Activated CD4-positive, alpha-beta T cell treated with anti-CD3 and anti-CD28 coated beads, Interleukin-2, amount 50 U/mL, for 24 hours (primary cell): ENCODE measurements at places on chromosomes 2 and 18.

DNA sequence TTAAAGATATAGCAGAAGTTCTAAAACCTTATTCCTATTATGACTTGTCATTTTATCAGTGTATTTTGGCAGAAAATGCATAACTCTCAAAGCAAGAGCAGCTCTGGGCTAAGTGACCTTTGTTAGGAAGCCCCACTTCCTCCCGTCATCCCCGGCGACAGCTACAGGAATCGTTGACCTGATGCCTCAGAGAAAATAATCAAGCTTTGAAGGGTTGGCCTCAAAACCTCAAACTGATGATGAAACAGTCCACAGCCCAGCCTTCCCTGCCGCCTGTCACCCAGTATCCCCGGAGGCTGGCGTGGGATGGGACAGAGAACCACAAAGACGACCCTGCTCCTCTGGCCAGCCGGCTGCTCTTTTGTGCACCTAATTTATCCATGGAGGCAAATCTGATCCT is 65.3 kb downstream of the KCNF1 start:
- no peak for DNase-seq

DNA sequence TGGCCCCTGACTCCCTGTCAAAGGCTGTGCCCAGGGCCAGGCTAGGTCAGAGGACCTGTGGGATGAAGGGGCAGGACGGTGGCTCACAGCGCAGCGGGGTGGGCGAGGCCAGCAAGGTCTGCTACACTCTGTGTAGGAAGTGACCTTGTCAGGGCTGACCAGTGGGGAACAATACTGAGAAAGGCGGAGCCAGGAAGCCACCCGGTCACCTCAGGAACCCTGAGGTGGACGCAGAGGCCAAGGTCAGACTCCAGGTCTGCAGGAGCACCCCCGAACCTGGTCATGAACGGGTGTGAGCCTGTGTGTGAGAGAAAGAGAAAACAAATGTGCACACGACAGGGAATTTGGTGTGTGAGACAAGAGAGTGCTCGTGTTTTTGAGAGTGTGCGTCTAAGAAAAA is 72.3 kb downstream of the SMAD7 start:
- DNase-seq: no peak

DNA sequence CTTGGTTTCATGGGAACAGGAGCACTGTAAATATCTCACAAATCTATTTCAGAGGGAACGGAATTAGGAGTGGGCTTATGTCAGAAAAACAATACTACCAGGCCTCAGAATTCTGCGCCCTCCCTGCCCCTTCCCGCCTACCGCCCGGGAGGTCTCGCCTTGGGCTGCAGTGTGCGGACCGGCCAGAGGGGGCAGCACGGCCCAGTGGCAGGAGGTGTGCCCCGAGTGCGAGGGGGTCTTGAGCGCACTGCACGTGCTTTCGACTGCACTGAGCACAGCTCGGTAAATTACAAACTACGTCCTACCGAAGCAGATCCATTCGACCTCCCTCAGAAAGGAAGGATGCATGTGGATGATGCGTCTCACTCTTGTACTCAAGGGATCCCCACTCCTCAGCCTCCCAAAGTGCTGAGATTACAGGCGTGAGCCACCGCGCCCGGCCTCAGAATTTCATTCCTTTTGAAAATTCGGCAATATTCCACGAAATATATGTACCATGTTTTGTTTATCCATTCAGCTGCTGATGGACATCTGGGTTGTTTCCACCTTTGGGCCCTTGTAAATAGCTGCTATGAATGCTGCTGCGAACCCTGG is 297.0 kb downstream of the BCL2 start:
- no peak for DNase-seq

DNA sequence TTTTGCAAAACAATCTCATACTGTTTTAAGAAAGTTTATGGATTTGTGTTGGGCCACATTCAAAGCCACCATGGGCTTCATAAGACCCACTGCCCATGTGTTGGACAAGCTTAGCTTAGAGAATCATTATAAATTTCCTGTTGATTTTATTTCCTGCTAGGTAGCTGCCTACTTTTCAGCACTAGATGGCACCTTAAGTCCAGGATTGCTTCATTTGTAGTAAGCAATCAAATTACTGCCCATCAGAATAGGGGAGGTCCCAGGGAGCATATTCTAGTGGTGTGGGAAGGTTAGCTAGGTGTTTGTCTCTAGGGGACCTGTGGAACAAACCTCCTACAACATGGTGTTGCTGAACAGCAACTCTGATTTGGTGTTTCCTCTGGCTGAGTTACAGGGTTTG is 11.0 kb upstream of the DCDC2C start:
- DNase-seq: no peak

DNA sequence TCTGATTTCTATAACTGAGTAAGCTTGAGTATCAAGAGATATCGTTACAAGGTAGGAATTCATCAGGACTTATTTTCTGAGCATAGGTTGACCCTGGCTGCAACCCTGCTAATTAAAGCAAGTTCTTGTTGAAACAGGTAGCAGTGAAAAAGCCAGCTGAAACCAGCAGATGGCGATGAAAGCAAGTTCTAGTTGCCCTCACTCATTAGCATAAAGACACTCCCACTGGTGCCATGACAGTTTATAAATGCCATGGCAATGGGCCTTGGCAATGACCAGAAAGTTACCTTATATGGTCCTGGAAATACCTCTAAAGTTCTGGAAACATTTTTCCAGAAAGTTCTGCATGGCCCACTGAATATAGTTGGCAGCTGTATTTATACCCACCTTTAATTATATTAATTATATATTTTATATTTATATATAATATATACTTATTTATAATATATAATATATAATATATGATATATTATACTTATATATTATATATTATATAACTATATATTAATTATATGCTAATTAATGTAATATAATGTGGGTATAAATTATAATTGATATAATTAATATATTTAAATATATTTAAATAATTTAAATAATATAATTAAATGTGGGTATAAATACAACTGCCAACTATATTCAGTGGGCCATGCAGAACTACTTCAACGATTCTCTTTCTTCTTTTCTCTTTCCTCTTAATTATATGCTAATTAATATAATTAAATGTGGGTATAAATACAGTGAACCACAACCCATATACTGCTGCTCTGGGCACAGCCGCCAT is 188.0 kb downstream of the CDH7 start:
- no peak for DNase-seq

DNA sequence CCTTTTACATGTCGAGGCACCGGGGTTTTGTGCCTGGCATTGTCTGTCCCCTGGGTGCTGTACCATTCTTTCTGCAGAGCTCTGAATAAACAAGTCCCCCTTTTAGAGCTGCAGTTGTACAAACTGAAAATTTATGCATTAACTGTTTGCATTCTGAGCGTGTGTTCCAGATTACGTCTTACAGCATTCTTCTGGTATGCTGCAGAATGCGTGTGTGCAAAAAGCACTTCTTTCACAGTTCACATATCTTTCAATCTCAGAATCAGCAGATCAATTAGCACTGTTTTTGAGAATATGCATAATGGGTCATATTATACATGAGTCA is 27.5 kb downstream of the MEIS1 start:
- DNase-seq: no peak

DNA sequence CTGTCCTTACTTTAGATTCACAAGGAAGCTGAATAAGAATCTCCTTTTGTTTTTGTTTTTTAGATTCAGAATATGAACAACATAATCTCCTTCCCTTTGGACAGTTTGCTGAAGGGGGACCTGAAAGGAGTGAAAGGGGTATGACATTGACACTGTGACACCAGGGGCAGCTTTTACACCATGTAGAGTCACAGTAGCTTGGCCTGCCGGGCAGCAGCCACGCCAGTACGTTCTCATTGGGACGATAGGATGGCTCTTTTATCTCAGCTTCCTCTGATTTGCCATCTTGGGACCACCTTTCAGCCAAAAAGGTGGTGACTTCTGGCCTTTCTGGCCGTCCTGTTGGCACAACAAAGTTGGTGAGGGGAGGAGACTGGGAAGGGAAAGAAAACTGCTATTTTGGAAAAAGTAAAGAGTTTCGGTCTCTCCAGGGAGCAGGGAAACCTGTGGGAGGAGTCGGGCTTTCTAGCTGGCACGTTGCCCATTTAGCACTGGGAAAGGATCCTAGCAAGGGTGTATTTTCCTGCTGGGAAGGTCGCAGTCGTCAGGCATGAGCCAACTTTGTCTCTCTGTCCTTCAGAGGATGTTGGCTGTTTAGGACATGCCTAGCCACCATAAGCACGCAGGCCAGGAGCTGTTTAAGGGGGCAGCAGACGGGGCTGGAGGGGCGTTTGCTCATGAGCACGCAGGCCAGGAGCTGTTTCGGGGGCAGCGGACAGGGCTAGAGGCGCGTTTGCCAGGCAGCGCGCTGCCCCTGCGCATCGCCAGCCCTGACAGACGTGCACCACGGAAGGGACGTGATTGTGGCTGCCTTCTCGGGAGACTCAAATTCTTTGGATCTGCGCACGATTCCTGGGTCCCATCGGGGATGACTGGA is 104.6 kb downstream of the ITGB1BP1 start:
- no peak for DNase-seq

- no peak for DNase-seq
These were observed 96.0 kb downstream of the INHBB start for GRCh38 chr2:120441744-120442471.

DNA sequence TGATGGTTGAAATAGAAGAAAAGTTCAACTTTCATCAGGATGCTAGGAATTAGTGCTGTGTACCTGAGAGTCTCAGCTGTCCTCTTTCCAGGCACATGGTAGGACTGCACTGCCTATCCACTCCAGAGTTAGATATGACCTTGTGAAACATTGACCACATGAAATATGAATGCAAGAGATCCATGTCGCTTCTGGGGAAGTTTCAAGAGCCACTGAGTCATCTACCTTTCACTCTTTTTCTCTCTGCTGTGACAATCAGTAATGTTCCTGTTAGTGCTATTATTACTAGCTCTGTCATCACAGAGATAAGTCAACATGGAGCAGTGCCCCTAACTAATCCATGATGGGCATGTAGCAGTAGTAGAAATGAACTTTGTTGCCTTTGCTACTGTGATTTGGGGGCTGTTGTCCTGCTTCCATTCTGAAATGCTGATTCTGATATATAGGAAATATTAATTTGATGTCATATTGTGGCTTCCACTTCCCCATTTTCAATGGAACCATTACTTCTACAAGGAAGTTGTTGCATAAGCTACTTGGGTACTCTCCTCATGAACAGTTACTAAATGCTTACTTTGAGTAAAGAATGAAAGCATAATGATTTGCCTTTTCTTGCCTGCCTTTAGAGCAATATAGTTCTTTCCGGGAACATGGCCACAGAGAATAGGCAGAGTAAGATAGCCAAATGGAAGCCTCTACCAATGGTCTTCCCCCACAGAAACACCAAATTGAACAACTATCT is 192.8 kb upstream of the ZNF521 start:
- no peak for DNase-seq

- no peak for DNase-seq
These were observed 539.0 kb downstream of the SOX11 start for GRCh38 chr2:6231166-6231565.

DNA sequence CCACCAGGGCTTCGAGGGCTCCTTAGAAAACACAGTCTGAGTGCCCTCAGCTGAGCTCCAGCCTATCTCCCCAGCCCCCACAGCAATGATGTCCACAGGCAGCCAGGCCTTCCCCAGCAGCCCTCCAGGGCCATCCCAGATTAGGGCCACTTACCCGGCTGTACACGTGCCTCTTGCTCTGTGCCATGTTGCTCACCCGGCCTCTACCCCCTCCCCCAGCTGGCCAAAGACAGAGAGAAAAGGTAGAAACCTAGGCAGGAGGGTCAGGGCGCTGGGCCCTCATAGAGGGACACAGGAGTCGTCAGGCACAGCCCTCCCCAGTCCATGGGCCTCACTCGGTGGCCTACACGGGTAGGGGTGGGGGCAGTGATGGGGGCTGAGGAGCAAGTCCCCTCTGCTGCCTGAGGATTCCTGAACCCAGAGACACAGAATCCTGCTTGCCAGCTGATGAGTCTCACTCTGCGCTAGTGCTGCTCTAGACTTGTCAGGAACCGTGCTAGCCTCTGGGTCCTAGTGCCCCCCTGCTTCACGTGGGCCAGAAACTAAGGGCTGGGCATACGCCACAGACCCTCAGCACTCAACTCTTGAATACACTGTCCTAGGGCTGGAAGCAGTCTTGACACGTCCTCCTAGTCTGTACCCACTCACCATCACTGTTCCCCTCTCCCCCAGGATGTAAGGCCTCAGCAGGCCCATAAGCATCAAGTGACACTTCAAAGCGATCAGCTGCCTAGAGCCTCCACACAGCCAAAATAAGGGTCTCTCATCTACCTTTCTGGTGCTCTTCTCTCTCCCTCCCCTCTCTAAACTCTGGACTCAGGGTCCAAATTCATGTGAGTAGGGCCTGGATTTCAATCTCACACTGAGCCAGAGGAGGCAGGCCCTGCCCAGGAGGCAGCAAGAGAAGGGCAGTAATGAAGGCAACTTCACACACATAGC is at the start of gene DCTN1:
Gene DCTN1 (minus strand): TSS at position 461 of the 939 bp plus-strand sequence. CDS start 274 bp downstream, at position 187.
- DNase-seq: no peak

DNA sequence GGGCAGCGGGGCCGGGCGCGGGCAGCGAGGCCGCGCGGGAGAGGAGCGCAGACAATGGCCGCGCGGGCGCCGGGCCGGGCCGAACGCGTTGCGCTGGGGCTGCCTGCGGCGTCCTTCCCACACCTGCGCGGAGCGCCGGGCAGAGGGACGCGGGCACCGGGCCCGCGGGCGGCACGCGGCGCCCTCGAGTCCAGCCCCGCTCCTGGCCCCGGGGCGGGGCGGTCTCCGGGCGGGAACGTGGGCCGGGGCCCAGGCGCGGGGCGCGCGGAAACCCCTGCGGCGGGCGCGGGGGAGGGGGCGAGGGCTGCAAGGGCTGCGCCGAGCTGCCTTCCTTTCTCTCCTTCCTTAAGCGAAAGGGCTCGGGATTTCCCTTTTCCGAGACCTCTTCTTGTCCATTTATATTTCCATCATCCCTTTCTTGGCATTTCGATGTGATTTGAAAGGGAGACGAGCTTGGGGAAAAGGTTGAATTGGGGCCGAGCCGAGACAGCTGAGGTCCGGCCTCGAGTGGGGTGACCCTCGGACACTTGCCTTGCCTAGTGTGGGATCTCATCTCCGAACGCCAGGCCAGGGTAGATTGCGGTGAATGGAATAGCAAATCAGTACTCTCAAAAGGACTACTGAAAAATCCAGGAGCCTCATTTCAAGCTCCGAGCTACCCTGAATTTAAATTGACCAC is 676 bp downstream of the KLHL23 start:
- no peak for DNase-seq

GRCh38 chr2:2762166-2762908 is 431.3 kb upstream of the MYT1L start:
- no peak for DNase-seq

DNA sequence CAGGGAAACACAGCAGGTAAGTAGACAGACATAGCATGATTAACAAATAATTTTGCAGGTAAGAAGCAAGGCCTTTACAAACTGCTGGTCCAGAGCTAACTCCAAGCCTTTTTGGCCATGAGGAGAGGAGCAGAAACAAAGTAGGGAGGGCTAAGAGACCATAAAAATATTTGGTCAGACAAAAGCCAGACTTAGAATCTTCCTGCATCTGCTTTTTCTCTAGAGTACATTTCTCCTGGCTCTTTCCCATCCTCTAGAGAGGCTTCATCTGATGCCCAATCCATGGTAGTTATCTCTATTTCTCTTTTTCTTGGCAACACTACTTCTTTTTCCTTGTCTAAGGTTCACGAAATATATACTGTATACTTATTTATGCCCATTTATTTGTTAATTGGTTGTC is 577.1 kb downstream of the PIK3C3 start:
- DNase-seq: no peak
